ENCODE measurements at places on chromosomes 3 and 15. TPM values are rescaled to one million over a fixed set of nuclear protein-coding genes. Genes with fewer than 3 reads are reported as not detected.

The GLDN gene
- total RNA-seq = not detected

The CHDH gene
- total RNA-seq = 1.2 TPM

The PLSCR1 gene
- 90.8 TPM for total RNA-seq

The MINAR1 gene
- total RNA-seq = 0.31 TPM

The LRRC34 gene
- 0.16 TPM for total RNA-seq

The THUMPD3 gene
- 40.8 TPM for total RNA-seq

The ATP10A gene
- total RNA-seq = 0.49 TPM

The SLC24A5 gene
- total RNA-seq = not detected

The KLHL40 gene
- total RNA-seq = not detected

Measured in bladder microvascular endothelial cell (primary cell).